Umbilical cord (tissue), 2 donors: ENCODE measurements at places on chromosomes 7 and 10. TPM values are rescaled to one million over a fixed set of nuclear protein-coding genes. Genes with fewer than 3 reads are reported as not detected.

DNA sequence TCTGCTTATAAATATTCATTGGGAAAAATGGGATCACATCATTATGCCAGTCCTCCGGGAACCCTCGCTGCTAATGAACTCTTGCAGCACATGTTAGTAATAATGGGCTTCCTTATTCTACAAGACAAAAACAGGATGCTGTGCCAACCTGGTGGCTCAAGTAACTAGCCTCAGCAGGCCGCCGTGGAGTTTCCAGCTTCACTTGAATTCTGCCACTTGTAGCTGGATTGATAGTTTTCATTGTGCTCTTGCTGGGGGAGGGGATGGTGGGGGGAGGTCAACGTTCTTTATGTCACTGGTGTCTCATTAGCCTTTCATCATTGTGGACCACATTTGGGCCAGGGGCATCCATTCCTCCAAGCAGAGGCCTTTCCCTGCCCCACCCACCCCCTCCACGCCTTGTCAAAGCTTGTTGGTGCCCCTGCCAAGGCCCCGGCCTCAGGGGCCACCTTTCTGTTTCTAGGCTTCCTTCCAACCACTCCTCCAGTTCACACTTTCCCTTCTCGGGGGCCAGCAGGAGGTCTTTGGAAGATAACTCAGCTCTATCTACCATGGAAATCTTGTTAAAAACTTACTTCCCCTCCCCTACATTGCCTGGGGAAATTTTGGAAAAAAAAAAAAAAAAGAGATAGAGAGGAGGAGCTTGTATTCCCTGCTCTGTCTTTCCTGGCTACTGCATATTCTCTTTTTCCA is 153.9 kb downstream of the BMPER start:
- no peak for DNase-seq

DNA sequence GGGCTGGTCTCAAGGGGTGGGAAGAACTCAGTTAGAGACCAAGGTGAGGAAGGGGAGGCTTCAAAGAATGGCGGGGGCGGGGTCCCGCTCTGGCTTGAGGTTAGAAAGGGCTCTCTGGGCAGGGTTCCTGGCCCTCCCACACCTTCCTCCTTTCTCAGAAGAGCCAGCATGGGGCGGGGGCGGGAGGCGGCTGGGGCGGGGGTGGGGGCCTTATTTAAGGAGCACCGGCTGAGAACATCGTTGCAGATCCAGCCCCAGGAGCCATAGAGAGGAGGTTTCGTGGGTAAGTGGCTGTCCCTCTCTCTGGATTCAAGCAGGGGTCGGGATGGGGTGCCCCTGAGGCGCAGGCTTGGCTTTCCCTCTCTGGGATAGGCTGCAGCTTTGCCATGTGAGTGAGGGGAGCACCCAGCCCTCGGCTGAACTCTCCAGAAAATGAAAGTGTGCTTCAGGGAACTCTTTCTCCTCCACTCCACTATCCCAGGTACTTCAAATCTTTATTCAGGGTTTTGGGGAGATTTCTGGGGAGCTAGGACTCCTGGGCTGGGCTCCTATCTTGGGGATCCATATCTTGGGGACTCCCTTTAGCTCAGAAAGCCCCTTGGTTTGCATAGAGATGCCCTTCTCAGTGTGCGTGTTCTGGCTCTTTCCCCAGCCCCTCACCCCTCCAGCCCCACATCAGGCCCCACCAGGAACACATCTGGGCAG is 3.3 kb upstream of the CUEDC2 start:
- DNase-seq = no peak

DNA sequence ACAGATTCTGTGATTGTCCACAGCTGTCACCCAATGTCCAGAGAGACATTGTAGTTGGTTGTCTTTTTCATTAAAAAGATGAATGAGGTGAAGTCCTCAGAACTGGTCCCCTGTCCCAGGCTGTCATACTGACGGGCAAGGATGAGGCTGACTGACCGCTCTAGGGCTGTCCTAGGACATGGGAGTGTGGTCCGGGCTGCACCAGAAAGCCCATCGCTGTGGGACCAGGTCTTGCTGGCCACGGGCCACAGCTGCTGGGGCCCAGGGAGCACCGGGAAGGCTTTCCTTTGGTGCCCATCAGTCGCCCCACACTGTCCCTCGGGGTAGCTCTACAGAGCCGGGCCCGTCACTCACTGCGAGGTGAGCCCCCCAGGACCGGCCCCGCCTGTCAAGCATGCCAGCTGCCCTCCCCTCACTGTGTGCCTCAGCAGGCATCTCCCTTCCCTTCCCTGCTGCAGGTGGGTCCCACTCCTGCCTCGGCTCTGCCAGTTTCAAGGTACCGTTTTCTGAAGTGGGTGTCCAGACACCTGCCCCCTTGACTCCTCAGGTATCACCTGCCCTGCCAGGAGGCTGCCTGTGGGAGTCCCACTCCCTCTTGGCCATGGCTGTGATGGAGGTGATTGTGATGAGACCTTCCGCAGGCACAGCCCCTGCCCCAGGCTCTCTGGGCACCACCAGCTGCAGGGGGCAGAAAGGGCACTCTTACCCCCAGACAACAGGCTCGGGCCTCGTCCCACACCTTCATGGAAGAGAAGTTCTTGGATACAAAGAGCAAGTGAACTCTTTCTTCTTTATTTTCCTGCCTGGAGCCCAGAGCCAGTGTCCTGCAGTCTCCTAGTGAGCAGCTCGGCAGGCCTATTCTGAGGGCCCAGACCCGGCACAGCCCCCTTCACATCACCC is 21.7 kb downstream of the LRRC27 start:
- no peak for DNase-seq

DNA sequence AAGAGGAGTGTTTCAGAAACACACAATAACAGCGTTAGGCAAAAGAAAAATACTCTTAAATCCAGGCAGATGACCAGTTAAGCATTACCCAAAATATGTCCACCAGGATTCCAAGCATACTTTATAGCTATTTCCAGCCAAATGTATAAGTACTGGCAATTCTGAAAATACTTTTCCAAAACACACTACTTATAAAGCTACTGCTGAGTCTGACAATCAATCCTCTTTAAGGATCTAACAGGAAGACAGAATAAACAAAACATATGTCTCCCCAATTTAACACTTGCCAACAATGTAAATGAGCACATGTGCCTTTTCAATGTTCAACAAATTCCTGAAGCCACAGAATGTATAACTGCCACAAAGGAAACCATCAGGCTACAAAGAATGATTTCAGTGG is 370.9 kb downstream of the SORCS1 start:
- DNase-seq = peak; percentile 39

GRCh38 chr10:47035819-47036337 is 124.7 kb downstream of the PTPN20 start:
- DNase-seq = no peak

GRCh38 chr7:47293884-47294555 is 287.9 kb downstream of the TNS3 start:
- peak; percentile 80 for DNase-seq

- DNase-seq = no peak
These were observed 15.6 kb upstream of the SERPINE1 start for GRCh38 chr7:101111261-101111660.

DNA sequence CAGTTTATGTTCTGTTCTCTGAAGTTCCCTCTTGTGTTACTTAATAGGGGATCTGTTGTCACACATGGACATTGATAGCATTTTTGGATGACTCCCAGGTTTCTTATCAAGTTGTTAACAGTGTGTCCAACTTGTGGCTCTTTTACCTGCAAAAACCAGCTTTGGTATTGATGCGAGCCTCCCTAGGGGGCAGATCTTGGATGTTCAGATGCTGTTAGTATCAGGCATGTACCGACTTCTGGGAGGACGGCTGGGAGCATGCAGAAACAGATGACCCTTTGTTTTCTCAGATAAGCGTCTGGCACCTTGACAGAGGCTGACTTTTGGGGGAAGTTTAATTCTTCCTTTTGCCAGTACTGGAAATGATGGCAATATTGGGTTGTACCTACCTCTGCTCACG is 2.2 kb downstream of the PLPP4 start:
- DNase-seq = no peak

- no peak for DNase-seq
These were observed 743 bp upstream of the ZCCHC24 start for GRCh38 chr10:79445977-79446757.

- DNase-seq = no peak
These were observed 254.1 kb upstream of the IGFBP3 start for GRCh38 chr7:46175221-46175620.

GRCh38 chr7:136868496-136869000 is at the start of gene CHRM2:
Gene CHRM2 (plus strand): TSS chr7:136868652. CDS start chr7:137014866, 146,214 bp downstream.
- peak; percentile 43 for DNase-seq

DNA sequence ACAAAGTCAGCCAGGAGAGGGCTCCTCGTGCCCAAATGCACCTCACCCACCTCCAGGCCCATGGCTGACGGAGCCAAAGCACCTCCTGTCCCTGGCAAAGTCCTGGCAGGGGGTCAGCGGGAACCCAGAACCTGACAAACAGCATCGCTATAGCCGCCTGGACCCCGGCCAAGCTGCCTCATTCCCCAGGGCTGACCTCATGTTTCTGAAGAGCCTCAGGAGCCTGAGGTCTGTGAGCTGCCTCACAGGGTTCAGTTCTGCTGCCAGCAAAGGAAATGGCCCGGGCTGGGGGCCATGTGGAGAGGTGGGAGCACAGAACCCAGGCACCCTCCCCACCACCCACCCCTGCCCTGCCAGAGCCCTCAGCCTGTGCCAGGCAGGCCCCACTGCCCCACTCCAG is 4.2 kb upstream of the NANOS1 start:
- peak; percentile 78 for DNase-seq

GRCh38 chr7:116922545-116922944 is 30.8 kb upstream of the ST7 start:
- DNase-seq = no peak

DNA sequence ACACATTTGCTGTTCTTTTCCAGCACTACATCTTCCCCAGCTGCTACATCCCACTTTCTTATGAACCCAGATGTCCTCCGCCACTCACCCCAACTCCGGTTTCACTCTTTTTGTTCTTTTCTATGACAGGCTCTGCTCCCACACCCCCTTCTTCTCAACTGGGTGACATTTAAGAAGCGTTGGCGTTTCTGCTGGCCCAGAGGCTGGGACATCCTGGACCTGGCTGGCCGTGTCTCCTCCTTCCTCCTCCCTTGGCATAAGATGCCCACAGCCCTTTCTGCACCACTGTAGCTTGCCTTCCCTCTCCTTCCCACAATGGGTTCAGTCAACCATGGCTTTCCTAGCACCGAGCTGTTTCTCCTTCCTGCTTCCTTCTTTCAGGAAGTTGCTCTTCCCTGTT is 9.4 kb upstream of the CALML5 start:
- no peak for DNase-seq

GRCh38 chr10:73076360-73077183 is 20.1 kb downstream of the P4HA1 start:
- peak; percentile 89 for DNase-seq

GRCh38 chr7:51369746-51370145 is 53.1 kb upstream of the COBL start:
- no peak for DNase-seq

DNA sequence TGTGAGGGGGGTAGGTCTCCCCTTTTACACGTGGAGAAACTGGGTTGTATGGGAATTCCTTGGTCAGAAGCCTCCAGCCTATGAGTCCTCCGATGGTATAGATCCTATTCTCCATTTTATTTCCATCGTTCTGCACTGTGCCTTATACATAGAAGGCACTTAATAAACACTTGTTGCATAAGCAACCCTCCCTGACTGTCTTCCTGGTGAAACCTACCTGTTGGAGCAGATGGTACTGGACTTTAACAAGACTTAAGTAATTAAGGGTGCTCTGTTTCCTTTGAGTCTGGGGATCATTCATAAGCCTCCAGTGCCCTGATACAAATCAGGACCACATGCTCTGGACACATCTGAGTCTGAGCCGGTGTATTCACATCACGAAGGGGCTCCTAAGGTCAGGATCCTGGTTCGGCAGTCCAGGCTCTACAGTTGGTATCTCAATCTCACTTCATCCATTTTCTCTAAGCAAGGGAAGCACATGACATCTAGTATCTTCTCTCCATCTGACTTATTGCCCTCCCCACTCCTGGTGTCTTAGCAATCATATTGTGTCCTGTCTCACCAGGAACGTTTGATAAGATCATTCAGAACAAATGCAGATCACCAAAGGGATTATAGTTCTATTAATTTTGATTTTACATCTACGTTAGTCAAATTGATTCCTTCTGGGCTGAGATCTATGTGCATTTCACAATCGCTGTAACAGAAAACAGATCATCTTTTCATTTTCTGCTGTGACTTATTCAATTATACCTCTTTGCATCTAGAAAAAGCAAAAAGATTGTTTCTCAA is 22.8 kb upstream of the EZH2 start:
- DNase-seq = no peak

GRCh38 chr7:111050875-111051416 is 40.0 kb upstream of the LRRN3 start:
- DNase-seq = no peak

DNA sequence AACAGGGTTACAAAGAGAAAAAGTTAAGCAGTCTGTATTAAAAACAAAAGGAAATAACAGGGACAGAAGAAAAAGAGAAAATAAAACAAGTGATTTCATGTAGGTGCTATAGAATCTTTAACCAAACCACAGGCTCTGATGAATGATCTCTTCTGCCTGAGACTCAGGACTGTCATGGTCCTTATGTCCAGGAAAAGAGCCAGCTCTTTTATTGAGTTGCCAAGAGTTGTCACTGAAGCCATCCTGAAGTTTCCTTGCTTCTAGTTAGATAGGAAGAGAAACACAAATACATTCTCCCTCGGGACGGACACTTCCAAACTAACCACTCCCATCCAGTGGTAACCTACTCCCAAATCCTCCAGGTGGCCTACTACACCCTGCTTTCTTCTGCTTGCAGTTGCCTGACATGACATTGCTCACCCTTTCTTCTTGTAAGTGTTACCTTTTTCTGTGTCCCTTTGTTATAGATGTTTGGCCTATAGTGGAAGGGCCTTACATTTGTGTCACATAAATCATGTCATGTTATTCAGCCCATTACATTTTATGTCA is 346.7 kb downstream of the NRG3 start:
- no peak for DNase-seq

DNA sequence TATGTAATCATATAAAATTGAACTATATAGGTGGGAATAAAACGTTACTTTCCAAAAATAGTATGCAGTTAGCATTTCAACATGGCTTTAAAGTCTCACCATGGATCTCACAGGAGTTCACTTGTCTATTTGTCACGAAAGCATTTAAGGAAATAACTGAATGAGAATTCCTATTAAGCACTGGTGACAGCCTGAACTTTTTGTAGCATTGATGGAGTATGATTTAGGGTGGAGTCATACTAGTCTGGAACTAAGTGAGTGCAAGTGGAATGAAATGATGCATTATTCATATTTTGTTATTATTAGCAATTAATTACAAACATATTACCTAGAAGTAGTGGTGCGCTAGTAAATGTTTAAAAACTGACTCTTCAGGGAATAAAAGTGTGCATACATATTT is 26.0 kb upstream of the HIBADH start:
- no peak for DNase-seq

GRCh38 chr10:86662186-86663045 is 5.9 kb upstream of the LDB3 start:
- DNase-seq = no peak

PRKCQ gene
- 2.4 TPM for total RNA-seq

FKBP9 gene
- 209 TPM for total RNA-seq

VPS50 gene
- 74.6 TPM for total RNA-seq

WDFY4 gene
- 4.6 TPM for total RNA-seq

FOXP2 gene
- 13.0 TPM for total RNA-seq

GIMAP7 gene
- 0.48 TPM for total RNA-seq

ACTR3C gene
- total RNA-seq = 2.4 TPM

OR9A2 gene
- total RNA-seq = not detected

FAM24B gene
- total RNA-seq = not detected

KCNIP2 gene
- total RNA-seq = not detected

ZNF467 gene
- total RNA-seq = 3.9 TPM

GPR158 gene
- total RNA-seq = 5.3 TPM

CYP2C8 gene
- total RNA-seq = 5.1 TPM

ANKRD1 gene
- 10.4 TPM for total RNA-seq
